ENCODE measurements at places on chromosomes 6 and 20.

- DNase-seq: no peak
Measured at GRCh38 chr20:19210391-19211155, 1.9 kb upstream of the SLC24A3 start.

DNA sequence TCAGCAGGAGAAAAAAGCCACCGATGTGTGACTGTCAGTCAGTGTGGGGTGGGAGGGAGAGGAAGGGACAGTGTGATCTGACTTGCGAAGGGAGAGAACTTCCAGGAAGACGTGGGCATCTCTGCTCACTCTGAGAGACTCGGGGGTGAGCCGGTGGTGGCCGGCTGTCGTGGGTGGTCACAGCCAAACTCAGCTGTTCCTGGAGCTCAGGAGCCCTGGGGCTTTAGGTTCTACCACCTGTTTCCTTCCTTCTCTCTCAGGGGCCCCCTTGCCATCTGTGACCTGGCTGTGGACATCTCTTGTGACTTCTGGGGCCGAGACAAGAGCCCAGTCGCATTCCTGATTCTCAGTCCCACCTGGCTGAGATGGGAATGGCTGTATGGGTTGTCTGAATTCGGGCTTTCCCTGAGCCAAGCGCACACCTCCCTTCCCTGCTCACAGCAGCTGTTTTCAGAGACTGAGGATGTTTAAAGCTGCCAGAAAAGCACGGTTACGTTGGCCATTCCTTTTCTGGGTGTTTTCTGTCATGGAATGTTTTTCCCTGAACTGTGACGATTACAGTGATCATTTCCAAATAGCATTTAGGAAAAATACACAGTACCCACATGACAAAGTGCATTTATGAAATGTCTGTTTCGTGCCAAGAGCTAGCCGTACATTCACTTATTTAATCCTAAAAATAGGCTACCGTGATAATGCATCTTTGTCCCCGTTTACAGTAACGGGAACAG, 36.5 kb downstream of the SYNJ2 start:
- DNase-seq: peak; percentile 67

DNA sequence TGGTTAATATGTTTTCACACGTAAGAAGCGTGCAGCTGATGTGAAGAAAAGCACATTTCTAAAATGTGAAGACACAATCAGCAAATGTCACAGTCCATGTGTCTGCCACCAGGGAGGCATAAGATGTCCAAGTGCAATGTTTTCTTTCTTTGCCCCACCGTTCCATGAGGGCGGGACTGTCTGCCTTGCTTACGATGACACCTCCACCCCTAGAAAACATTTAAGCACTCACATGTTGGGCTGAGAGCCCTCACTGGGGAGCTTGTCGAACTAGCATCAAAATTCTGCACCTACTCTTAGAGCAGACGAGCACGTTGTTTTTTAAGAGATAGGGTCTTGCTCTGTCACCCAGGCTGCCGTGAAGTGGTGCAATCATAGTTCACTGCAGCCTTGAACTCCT, 57.6 kb downstream of the PSMG4 start:
- DNase-seq: no peak

GRCh38 chr6:170113141-170113540, 177.7 kb downstream of the DLL1 start:
- DNase-seq: peak; percentile 3

GRCh38 chr20:35564905-35565304, 23.0 kb downstream of the ERGIC3 start:
- no peak for DNase-seq

DNA sequence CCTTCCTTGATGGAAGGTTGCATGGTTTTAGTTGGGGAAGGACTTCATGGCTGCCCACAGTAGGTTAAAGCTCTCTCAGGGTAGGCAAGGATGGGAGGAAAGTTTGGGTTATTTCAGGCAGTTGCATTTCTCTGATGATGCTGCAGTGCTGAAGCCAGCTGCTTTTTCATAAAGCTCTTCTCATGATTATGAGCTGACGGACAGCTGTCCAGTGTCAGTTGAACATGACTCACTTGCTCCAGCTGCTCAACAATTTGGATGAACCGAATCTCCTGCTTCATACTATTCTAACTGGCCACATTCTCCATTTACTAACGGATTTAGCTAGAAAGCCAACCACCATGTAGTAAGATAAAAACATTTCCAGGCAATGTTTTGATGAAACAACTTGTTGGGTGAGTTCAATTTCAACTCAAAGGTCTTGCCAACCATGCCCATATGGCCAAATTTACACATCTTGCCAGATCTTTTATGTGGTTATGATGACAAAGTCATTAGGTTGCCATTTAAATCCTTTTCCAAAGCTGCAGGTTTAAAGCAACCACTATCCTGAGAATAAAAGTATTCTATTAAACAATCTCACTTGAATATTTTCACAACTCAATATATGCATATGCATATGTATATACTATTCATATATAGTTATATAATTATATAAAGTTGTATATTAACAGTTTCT, 125.9 kb downstream of the HS3ST5 start:
- DNase-seq: no peak

GRCh38 chr6:15421945-15422733, 176.3 kb downstream of the JARID2 start:
- DNase-seq: no peak

- DNase-seq: no peak
Measured at GRCh38 chr20:56088375-56088774, 83.1 kb upstream of the CBLN4 start.

- no peak for DNase-seq
Measured at GRCh38 chr20:8234580-8234979, 102.5 kb downstream of the PLCB1 start.

DNA sequence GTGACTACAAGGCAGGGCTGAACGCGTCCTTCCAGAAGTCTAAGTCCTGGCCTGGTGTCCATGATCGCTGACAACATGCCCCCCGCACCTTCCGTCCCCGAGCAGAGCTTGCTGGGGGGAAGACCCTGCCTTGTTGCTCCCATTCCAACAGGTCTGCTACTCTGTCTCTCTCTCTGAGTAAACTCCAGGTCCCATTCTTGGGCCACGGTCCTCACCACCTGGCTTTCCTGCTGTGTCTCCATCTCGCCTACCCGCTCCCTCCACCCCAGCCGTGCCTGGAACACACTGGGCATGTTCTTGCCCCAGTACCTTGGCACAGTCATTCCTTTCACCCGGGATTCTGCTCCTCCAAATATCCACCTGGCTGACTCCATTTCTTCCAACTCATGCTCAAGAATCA, 162.3 kb downstream of the BMP7 start:
- no peak for DNase-seq

GRCh38 chr6:97913721-97914120, 630.7 kb upstream of the MMS22L start:
- DNase-seq: no peak

DNA sequence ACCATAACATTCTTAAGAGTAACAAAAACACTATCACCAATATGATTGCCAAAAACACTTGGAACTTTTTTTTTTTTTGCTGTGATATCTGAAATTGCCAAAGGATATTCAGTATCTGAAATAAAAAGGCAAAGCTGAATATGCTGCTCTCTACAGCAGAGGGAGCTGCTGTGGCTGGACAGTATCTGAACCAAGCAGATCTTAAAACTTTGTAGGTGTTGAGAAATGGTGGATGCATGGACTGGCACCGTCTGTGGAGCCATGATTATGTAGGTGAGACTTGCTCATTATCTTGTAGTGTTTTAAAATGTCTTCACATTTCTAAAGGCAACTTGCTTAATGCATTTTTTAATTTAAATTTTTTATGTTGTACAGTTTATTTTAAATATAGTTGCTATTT, 9.2 kb downstream of the PDCD2 start:
- DNase-seq: no peak

- DNase-seq: no peak
Measured at GRCh38 chr6:79436241-79436640, 101.0 kb downstream of the LCA5 start.

GRCh38 chr6:55560290-55560885, 18.6 kb downstream of the HMGCLL1 start:
- DNase-seq: peak; percentile 43
